ENCODE measurements at places on chromosomes 1 and 21.

- no peak for DNase-seq
These were observed 132.9 kb downstream of the RHOU start for GRCh38 chr1:228867951-228868730.

DNA sequence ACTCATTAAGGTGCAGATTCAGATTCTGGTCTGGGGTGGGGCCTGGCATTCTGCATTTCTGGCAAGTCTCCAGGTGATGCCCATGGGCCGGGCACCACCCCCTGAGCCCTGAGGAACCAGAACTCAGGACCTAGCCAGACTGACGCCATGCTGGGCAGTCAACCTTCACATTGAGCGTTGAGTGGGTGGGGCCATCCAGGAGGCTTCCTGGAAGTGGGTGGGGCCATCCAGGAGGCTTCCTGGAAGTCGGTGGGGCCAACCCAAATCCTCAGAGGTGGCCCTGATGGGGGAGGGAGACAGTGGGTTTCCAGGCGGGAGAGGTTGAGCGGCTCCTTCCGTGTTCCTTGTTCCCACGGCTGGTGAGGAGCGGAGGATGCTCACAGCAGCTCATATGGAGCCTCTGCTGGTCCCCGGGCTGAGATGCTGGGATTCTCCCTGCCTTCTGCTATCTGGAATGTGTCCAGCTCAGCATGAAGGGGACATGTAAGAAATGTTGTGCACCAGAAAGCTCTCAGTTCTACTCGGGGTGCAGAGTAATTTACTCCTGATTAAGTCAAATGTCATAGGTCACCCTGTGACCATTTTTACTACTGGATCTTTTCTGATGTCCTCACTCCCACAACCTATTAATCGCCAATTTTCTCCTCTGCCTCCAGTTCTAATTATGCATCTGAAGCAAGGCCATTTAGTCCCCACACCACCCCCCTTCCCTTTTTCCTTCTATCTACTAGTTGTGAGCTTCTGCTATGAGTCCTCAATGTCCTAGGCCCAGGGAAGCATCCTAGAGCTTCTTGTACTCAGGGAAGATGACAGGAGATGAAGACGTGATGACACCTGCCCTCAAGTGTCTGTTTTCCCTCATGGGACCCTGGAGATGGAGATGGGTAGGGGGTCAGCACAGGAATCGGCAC is 435.4 kb downstream of the PTPRU start:
- DNase-seq, result no peak

DNA sequence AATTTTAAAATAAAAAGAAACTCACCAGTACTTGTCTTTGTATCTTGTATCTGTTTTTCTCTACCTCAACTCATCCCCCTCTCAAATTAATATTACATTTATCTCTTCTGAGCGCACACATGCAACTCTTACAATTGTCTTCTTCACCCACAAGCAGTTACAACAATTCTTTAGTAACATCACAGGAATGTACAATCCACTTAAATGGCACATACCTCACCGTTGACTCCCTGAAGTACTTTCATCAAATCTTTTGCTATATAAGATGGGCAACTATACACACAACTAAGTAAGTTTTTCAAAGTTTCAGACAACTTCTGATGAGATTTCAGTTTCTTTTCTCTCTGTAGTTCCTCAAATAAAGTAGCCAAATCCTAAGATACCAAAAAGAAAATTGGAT is 28.3 kb downstream of the HEATR1 start:
- no peak for DNase-seq

DNA sequence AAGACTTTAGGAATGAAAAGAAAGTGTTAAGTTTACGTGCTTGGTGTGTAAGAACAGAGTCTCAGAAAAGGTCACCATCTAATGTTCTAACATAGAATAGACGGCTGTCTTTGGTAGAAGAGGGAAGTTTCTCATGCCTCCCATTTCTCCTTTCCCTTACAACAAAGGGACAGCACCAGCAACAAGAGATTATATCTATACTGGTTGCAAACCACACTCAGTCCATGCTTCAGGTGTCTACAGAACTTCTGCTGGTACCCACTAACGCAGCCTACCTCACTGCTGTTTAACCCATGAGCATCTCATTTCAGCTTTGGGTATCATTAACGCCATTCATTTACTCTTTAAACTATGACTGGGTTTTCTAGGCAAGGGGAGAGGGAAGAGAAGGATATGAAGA is 9.2 kb upstream of the ITPKB start:
- DNase-seq, result no peak

GRCh38 chr1:24551960-24552571 is 3.8 kb upstream of the NCMAP start:
- DNase-seq, result no peak

DNA sequence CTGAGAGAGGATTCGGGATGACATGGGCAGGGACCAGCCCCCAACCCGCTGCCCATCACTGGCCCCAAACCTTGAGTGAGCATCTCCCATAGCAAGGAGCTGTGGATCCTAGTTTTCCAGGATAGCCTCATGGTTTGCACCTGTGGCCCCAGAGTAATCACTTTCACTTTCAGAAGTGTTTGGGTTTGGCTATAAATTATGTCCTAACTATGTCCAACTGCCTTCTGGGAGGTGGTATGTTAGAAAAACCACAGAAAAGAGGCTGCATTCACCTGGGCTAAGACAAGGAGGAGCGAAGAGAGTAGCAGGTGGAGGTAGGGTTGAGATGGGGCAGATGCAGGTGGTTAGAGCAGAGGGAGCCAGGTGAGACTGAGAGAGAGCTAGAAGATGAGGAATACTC is 19.4 kb upstream of the CLIC6 start:
- DNase-seq, result no peak

GRCh38 chr1:116990612-116991151 is 10.9 kb upstream of the CD101 start:
- DNase-seq, result no peak

GRCh38 chr1:915295-916172 is 8.2 kb upstream of the SAMD11 start:
- DNase-seq, result no peak

GRCh38 chr1:23817633-23818032 is 7.6 kb downstream of the HMGCL start:
- no peak for DNase-seq

DNA sequence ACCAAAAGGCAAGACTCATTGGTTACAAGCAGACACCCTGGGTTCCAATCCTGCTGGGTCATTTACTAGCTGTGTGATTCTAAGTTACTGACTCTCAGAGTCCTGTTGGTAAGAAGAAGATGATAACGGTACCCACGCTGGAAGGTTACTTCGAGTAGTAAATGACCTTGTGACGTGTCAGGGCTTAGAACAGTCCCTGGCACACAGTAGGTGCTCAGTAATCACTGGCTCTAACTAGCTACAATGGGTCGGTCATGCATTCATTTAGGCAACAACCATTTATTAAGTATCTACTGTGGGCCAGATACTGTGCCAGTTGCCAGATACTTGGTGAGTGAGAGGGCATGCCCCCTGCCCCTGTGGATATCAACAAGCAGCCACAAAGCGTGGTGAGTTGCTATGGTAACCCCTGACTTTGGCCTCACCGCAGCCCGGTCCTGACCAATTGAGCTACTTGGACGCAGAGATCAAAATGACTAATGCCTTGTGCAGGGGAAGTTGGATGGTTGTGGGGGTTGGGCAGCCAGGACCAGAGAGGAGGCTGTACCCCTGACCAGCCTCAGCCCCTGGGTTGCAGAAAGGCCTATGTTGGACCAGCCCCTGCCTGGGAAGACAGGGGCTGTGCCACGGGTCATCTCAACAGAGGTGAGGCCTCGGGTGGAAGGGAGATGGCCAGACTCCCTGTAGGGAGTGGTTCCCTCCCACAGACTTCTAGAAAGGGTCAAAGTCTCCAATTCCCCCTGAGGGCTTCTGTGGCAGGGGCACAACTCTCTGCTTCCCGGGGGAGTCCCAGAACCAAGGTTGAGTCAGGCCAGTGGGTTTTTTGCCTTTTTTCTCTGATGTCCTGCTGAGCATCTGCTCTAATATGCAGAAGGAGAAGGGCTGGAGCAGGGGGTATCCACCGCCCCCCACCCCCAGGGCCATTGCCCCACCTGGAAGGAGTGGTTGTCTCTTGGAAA is 16.0 kb downstream of the DHRS3 start:
- no peak for DNase-seq

DNA sequence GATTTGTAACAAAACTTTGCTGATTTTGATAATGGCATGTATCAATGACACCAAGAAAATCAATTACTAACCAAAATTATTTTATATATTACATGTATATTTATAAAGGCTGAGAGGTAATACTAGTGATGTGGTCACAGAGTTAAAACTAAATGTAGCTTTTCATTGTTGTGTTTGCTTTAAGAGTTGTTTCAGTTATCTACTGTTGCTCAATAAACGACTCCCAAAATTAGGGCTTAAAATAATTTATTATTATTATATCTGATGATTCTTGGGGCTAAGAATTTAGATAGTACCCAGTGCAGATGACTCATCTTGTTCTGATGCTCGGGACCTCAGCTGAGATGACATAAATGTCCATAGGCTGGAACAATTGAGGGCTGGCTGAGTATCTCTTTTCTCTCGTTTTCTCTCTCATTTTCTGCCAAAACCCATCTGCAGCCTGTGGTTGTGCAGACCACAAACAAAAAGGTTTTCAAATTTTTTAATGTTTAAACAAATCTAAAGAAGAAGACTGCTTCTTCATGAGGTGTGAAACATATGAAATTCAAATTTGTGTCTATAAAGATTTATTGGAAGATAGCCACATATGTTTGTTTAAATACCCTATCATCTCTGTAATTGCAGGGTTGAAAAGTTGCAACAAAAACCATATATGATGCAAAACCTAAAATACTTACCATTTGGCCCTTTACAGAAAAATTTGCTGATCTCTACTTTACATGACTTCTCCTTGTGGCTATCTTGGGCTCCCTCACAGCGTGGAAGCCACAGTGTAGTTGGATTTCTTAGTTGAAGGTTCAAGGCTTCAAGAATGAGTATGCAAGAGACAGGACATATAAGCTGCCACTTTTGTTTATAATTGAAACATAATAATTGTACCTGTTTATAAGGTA is 14.8 kb upstream of the PTPRC start:
- DNase-seq, result no peak

DNA sequence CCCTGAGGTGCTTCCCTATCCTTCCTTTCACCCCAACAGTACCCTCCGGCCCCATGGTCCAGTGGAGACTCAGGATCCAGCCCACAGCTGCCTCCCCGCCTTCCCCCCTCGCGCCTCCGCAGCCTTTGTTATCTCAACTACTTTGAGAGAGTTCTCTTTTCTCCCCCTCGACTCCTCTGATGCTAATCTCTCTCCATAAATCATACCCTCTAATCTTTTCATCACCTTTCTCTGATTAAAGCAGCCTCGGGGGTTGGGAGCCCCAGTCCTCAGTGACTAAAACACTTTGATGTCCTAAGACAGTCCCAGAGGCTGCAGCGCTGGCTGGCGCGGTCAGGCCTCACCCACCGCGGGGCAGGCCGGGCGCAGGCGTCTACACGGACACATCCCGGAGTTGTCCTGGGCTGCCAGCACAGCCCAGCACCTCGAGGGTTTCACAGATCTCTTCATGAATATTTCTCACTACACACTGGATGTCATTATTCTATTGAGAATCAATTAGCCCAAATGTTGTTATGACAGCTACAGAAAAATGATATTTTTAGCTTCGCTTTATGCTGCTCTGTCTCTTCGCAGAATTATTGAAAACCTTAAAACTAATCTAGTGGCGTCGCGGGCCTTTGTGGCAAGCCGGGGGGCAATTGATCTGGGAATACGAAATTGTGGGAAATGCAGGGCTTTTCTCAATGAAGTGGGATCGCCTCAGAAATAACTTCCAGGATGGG is 289.5 kb downstream of the RRAGC start:
- no peak for DNase-seq

DNA sequence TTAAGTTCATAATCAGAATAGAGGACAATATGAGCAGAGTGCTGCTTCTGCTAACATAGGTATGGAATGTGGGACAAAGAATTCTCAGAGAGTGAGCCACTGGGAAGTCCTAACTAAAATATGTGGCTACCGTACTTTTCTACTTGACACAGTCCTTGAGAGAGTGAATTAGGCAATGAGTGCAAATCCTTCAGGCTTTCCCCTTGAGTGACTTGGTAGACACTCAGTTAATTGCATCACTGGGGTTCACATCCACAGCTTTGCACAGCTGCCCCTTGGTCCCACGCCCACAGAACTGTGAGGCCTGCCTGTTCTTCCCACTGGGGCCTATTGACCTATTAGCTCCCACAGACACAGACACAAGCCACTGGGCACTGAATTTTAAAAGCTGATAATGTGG is 40.5 kb upstream of the PAXBP1 start:
- no peak for DNase-seq

GRCh38 chr1:61081686-61082310 is 563 bp upstream of the NFIA start:
- no peak for DNase-seq

DNA sequence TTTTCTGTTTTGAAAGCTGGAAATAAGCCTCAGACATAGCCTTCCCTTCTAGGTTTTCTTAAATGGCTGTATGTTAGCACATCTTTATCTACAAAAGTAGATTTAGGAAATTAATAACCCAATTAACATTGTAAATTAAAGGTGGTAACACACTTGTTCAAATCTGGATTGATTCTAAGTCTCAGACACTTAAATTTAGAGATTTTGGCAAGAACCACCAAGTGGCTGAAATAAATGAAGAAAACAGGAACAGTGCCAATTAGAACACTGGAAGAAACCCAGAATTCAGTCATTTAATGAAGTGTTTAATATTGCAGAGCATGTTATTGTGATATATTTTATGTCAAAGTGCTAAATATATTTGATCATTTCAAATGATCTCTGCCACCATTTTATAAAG is 628.2 kb downstream of the USP25 start:
- no peak for DNase-seq

GRCh38 chr1:40316595-40317393 is at the start of gene COL9A2:
TSS of gene COL9A2 (minus strand) at chr1:40317286. CDS start at chr1:40317197, 89 bp downstream.
- peak; percentile 42 for DNase-seq

GRCh38 chr1:209318181-209319056 is 265.1 kb upstream of the CAMK1G start:
- DNase-seq, result no peak

- no peak for DNase-seq
These were observed 21.9 kb upstream of the NBL1 start for GRCh38 chr1:19622204-19622603.

GRCh38 chr1:24295535-24295934 is 23.6 kb upstream of the GRHL3 start:
- no peak for DNase-seq

- DNase-seq, result peak; percentile 38
These were observed 38.2 kb downstream of the URB2 start for GRCh38 chr1:229664133-229664689.

DNA sequence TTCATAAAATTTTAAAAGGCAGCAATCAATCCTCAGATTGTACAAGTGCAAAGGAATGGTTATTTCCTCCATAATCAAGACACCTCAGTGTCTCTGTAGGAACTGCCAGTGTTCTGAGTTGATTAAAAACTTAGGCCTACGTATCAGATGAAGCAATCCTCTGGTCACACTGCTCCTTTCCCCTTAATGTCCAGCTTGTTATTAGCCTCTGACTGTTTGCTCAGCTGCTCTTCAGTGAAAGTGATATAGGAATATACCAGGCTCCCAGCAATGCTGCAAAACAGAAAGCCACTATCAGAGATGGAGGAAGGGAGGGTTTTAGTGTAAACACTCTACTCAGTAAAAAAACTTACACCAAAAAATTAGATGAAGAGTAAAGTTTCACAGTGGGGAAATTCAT is 49.8 kb downstream of the SLC35D1 start:
- DNase-seq, result no peak

- no peak for DNase-seq
These were observed 14.3 kb upstream of the S100A11 start for GRCh38 chr1:152050886-152051675.

- no peak for DNase-seq
These were observed 2.1 kb downstream of the LHX8 start for GRCh38 chr1:75136195-75136815.

GRCh38 chr1:168328731-168329364 is 48.2 kb downstream of the TBX19 start:
- DNase-seq, result no peak
